ENCODE measurements at places on chromosomes 13 and 19.

- no peak for DNase-seq
Observed at GRCh38 chr13:62388515-62388914, 972.9 kb upstream of the PCDH20 start.

DNA sequence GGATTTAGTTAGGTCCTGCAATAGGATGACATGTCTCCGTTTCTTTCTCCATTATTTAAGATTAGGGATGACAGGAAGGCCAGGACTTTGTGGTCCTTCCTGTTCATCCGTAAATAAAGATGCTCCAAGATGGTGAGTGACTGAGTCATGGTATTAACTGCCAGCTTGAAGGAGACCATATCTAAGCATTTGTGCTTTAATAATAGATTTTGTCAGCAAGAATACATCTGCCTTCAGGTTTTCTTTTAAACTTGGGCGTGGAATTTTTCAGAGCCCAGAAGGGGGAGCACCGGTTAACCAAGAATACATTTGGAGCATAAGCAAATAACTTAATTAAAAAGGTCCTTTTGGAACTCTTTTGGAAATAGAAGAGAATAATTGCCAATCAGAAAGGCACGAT is 68.2 kb downstream of the ARHGAP35 start:
- no peak for DNase-seq

DNA sequence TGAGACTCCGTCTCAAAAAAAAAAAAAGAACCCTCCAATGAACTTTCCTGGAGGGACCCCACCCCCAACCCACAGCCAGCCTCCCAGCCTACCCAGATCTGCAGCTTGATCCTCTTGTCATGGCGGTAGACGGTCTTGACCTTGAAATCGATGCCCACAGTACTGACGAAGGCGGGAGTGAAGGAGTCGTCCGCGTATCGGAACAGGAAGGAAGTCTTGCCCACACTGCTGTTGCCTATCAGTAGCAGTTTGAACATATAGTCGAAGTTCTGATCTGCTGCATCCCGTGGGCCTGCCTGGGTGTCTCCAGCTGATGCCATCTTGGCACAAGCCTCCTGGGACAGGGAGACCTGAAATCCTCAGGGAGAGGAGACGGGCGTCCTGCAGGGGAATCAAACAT is 2.4 kb downstream of the RAB3D start:
- no peak for DNase-seq

GRCh38 chr19:17281391-17282304 is at the start of gene ANKLE1:
TSS of gene ANKLE1 (plus strand) at chr19:17281901. CDS start at chr19:17281921, 20 bp downstream.
- DNase-seq: no peak

DNA sequence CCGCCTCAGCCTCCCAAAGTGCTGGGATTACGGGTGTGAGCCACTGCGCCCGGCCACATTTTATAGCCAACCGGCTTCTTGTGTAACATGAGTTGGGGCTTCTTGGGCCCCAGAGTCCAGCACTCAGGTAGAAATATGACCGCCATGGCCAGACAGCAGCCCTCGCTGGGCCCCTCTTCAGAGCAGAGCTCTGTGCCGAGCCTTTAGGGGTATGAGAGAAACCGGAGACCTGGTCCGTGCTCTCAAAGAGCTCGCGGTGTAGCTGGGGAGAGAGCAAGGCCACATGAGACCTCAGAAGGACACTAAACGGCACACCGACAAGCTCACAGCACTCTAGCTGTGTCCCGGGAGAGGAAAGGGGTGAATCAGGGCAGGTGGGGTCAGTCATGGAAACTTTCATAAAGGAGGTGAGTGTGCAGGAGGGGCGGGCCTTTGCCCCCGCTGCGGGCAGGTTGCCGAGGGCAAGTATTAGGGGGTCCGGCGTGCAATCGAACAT is 15.8 kb downstream of the ACTN4 start:
- DNase-seq: no peak

DNA sequence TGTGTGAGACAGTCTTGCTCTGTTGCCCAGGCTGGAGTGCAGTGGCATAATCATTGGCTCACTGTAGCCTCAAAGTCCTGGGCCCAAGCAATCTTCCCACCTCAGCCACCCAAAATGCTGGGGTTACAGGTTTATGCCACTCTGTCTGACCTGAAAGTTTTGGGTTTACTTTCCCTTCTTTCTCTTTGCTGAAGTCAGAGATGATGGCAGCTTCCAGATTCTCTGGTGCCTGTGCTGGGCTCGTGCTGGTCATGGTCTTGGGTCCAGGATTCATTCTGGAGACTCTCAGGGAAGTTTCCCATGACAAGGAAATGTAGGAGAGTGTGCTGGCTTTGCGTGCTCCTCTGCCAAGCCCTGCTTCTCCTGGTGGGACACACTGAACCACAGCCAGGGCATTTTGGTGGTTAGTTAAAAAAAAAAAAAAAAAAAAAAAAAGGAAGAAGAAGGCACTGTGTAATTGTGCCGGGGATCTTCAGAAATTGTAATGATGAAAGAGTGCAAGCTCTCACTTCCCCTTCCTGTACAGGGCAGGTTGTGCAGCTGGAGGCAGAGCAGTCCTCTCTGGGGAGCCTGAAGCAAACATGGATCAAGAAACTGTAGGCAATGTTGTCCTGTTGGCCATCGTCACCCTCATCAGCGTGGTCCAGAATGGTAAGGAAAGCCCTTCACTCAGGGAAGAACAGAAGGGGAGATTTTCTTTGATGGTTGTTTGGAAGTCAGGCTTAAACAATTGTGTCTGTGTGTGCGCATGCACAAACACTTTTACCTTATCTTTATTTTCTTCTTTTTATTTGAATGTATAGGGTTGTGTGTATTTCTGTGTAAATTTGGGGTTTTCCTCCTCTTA is at the start of gene ALOX5AP:
Gene ALOX5AP, plus strand, starts transcription at position 519 of the 847 bp plus-strand sequence. Its CDS starts 63 bp downstream, at position 582.
- DNase-seq: peak; percentile 57

- no peak for DNase-seq
Observed at GRCh38 chr19:45296355-45296754, 26.3 kb downstream of the CKM start.

DNA sequence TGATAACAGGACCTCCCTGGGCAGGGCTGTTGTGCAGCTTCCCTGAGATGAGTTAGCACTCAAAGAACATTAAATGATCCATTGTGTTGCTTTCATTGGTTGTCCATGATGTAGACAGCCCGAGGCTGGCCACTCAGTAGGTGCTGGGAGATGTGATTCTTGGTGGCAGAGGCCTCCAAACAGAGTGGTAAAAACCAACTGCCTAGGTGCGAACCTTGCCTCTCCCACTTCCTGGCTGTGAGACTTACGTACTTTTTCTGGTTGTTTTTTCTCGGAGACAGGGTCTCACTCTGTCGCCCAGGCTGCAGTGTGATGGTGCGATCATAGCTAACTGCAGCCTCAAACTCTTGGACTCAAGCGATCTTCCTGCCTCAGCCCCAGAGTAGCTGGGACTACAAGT is 6.2 kb downstream of the SARS2 start:
- DNase-seq: no peak

- DNase-seq: peak; percentile 97
Observed at GRCh38 chr19:49590071-49590970, 661 bp upstream of the PRR12 start.

GRCh38 chr13:32471187-32471922 is 43.4 kb upstream of the N4BP2L1 start:
- no peak for DNase-seq

- DNase-seq: no peak
Observed at GRCh38 chr19:39355253-39355652, 13.0 kb downstream of the SAMD4B start.

DNA sequence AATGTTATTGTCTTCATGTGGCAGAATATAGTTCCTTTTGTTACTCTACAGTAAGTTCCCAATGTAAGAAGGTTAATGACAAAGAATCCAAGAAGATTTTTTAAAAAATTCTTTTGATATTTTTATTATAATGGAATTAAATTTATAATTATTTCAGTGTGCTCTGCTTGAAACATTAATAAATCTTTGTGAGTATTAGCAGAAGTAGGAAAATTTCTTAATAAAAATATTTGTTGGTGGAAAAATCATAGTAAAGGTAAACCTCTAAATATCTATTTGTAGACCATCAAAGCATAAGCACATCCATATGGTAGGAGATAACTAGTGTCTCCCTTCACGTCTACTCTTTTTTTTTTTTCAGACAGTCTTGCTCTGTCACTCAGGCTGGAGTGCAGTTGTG is 4.3 kb downstream of the CSNK1A1L start:
- no peak for DNase-seq

DNA sequence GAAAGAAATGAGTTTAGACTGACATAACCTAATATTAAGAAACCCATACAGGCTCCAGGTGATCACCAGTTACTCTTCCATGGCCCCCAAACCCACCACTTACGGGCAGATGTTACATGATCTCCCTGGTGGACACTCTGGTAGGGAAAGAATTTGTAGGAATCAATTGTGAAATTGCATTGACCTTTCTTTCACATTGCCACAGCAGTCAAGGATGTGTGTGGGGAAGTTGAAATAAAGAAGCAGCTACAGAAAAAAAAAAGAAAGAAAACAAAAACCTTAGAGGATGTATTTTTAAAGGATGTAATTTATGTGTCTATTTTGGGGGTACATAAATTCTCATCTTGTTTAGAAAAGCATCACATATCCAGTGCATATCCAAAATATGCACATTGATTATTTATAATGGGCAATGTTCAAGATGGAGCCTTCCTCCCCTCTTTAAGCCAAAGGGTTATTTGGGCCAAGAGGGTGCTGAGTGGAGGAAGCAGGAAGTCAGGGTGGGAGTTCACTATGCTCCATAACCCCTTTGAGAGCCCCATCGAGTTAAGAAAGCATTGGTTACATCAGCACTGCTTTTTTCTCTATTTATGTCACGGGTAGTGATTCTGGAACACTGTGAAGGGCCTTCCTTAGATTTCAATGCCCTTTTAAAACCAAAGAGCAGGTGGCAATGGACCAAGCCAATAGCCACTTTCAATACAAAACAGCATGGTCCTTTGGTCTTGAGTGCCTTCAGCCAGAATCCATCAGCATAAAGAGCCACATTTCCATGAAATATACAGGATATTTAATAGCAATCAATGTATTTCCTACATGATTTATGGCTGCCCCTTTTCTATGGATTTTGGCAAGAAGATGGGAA is 169.6 kb downstream of the LACC1 start:
- DNase-seq: no peak

Measured in stimulated activated naive CD4-positive, alpha-beta T cell (primary cell).